ENCODE measurements at places on chromosomes 5 and 9. TPM values are rescaled to one million over a fixed set of nuclear protein-coding genes. Genes with fewer than 3 reads are reported as not detected.

The LRRC19 gene
- 0.08 TPM for total RNA-seq

The ZNF366 gene
- total RNA-seq: 0.35 TPM

The AK8 gene
- 0.83 TPM for total RNA-seq

The PDLIM4 gene
- total RNA-seq: 6.6 TPM

- H3K27me3 ChIP-seq: no peaks in the 10 kb centered on the region
- H3K27ac ChIP-seq: no peak overlapping the region
- H3K4me3 ChIP-seq: no peak overlapping the region
- H3K36me3 ChIP-seq: no peaks in the 10 kb centered on the region
Measured at GRCh38 chr9:99181206-99181605, 40.5 kb downstream of the ALG2 start.

GRCh38 chr5:81638471-81638870 lies 112.4 kb downstream of the SSBP2 start:
- no peak for DNase-seq
- H3K36me3 ChIP-seq: no peaks in the 10 kb centered on the region
- H3K4me3 ChIP-seq: no peak overlapping the region
- no peaks in the 10 kb centered on the region for H3K27me3 ChIP-seq
- H3K27ac ChIP-seq: no peak overlapping the region

GRCh38 chr5:172110921-172111851 lies 76.8 kb downstream of the STK10 start:
- peaks cover 19% of the 10 kb centered on the region for H3K4me1 ChIP-seq
- no peaks in the 10 kb centered on the region for H3K27me3 ChIP-seq
- no peak overlapping the region for H3K27ac ChIP-seq
- peak overlapping the region; percentile 10 for H3K4me3 ChIP-seq

GRCh38 chr9:8643464-8643863 lies 843.9 kb upstream of the DMAC1 start:
- H3K27me3 ChIP-seq: no peaks in the 10 kb centered on the region
- DNase-seq: peak; percentile 37
- H3K4me3 ChIP-seq: no peak overlapping the region
- no peaks in the 10 kb centered on the region for H3K36me3 ChIP-seq

- no peaks in the 10 kb centered on the region for H3K36me3 ChIP-seq
- H3K4me3 ChIP-seq: no peak overlapping the region
- no peak overlapping the region for H3K27ac ChIP-seq
Measured at GRCh38 chr5:55021821-55022220, 2.2 kb upstream of the GZMK start.

Measured in pancreas (tissue), 10 donors.